Activated CD8-positive, alpha-beta memory T cell treated with anti-CD3 and anti-CD28 coated beads for 1 hour (primary cell): ENCODE measurements at places on chromosomes 2 and 18.

DNA sequence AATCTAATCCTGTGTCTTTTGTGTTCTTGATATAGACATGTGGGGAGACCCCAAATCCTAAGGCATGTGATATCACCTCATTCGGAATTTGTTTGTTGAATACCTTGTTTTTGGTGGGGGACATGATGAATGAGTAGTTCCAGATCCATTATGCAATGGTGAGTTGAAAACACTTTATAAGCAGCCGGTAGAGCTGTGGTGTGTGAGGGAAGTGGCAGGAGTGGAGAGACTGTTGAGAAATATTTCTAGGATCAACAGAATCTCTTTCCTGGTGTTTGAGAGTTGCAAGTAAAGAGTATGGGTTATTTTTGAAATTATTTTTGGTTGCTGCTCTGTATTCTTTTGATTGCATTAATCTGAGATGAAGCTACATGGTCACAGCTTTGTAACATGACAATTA, 34.4 kb downstream of the LHCGR start:
- DNase-seq: no peak

DNA sequence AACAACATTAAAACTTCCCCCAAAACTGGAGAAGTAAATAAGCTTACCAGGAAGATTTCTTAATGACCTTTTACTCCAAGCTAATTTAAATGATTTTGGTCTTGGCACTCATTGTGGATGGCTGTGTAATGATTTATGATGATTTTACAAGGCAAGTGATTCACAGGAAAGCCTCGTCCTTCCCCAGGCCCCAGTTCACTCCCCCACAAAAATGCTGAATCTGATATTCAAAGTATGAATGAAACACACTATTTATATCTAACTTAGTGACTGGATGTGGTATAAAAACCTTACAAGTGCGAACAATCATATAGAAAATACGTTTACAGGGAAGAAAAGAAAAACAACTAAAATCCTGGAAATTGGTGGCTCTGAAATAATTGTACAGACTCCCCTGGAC, 49.8 kb downstream of the ZNF516 start:
- DNase-seq: no peak

DNA sequence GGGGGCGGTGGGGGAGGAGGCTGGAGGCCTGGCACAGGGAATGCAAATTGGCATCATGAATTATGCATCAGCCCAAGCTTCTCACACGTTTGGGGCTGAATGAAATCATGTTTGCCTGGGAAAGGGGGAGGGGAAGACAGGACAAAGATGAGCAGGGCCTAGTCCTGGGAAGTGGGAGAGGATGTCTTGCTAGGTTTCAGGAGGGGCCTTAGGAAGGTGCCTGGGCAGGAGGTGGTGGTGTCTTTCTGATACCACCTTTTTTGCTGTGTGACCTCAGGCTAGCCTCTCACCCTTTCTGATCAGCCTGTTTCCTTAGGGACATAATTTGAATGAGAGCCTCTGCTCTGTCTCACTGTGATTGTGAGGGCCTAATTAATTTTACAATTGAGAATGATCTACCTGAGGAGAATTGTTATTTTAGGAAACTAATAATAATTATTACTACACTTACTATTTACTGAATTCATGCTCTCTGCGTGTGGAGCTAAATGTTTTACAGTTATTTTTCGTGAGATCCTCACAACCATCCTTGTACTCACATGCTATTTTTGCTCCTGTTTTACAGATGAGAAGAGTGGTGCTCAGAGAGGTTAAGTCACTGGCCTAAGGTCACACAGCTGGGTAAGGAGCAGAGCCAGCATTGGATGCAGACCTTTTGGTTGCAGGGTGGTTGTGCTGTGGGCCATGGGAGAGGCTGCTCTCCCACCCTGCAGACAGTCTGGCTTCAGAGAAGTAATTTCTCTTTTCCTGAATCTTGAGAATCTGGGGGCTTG, 39.6 kb downstream of the INHBB start:
- no peak for DNase-seq

- no peak for DNase-seq
These were observed 335.8 kb downstream of the TRIB2 start for GRCh38 chr2:13052547-13052946.
